Mesendoderm (in vitro differentiated cells): ENCODE measurements at places on chromosomes 3 and 15.

- no peak for DNase-seq
These were observed 1097.1 kb downstream of the ROBO1 start for GRCh38 chr3:78670746-78671145.

DNA sequence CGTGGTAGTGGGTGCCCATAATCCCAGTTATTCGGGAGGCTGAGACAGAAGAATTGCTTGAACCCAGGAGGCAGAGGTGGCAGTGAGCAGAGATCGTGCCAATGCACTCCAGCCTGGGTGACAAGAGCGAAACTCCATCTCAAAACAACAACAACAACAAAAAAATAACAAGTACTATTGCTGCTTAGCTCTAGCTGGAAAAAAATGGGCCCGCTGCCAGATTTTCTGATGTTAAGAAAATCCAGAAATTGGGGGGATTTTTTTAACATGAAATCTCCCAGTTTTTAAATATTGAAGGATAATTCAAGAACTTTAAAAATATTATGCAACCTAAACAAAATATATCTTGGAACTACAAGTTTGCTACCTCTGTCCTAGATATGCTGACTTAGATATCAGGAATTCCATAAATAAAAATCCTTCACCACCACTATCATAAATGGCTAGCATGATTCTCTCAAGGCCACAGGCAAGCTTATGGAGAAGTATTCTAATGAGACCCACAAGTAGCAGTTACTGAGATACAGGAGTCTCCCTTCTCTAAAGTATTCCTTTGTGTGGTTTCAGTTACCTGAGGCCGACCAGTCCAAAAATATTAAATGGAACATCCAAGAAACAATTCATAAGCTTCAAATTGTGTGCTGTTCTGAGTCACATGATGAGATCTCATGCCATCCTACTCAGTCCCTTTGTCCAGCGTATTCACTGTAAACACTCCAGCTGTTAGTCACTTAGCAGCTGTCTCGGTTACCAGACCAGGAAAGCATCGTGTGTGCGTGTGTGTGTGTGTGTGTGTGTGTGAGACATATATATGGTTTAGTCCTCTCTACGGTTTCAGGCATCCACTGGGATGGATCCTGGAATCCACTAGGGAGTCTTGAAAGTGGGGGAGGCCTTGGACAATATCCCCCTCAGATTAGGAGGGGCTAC is 277.2 kb downstream of the TBL1XR1 start:
- no peak for DNase-seq

GRCh38 chr15:89472785-89473256 is 23.6 kb downstream of the RHCG start:
- peak; percentile 91 for DNase-seq

DNA sequence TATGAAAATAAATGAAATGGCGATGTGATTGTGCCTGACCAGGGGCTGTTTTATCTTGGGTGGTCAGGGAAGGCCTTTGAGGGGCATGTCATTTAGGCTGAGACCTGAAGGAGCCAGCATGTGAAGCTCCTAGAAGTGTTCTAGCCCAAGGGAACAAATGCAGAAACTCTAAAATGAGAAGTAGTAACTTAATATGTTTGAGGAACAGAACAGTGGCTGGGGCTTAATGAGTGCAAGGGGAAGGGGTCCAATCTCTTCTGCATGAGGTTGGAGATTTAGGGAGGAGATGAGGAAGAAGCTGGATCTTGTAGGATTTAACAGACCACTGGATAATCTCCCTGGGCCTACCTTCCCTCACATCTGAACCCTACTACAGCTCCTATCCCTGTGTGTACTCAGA is 110.5 kb downstream of the AKAP13 start:
- DNase-seq: no peak

DNA sequence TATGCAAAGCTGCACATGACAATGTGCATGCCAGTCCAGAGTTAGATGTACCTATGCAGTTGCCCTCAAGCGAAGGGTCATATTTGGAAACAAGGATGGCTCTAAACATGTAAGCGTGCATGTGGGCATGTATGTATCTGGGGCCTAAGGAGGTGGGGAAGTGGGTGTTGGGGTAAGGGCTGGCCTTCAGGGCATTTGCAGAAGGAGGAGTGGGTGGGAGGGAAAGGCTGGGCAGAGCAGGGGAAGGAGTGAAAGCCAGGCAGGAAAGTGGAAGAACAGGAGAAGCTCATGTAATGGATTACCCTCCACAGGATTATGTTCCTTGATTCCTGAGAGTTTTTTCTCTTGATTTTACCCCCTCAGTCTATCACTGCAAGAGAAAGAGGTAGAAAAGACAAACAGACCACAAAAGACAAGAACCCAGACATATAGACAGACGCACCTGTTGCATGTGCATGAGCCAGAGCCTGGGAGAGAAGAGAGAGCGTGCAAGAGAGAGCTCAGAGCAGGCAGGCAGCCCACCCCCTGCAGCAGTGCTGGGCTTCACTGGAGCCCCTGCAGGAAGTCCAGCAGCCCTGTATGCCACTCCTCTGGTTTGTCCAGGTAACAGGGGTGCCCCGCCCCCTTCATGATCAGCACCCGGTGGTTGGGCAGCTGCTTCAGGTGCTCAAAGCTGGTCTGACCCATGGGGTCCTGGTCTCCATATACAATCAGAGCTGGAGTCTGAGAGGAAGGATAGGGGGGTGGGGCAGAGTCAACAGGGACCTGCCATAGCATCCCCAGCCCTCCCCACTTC is 1.8 kb upstream of the PCBP4 start:
- no peak for DNase-seq

DNA sequence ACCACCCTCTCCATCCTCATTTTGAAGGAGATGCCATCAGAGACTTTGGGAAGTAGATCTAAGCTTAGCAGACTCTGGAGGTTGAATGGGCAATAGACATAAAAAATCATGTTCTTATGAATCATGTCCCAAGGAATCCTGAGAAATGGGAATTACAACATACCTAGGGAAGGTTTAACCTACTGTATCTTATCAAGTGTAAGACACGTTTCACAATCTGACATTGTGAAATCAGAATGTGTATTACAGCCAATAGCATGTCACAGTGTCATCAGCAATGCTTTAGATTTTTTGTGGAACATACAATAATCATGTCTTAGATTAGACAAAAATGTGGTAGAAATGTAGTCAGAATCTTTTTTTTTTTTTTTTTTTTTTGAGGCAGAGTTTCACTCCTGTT is 332.4 kb upstream of the TLE3 start:
- no peak for DNase-seq

- DNase-seq: no peak
These were observed 1116.3 kb upstream of the CADM2 start for GRCh38 chr3:83842511-83842910.

DNA sequence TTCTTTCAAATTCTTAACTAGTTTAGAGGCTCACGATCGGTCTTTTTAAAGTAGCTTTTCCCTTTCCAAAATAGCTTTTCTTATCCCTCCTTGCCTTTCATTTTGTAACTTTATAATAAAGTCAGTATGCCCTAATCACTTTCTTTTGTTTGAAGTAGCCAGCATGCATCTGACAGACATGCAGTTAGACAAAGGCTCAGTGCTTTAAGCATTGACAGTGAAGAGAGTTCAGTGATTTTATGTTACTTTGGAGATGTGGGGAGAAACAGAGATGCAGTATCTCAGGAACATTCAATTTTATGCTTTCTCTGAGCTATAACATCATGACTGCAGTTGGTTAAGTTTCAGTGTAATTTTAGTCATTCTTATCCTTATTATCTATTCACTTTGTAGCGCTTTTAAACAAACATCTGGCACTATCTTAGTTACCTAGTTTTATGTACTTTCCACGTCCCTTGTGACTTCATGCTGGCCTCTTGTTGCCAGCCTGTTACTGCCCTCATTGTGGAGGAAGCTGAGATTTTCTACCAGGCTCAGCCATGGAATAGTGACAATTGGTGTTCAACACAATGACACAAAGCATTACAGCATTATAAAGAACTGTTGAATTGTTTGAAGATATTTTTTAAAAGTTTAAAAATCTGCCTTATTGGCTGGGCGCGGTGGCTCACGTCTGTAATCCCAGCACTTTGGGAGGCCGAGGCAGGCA is 90.3 kb downstream of the AKAP13 start:
- no peak for DNase-seq

GRCh38 chr3:10930666-10931040 is 61.9 kb upstream of the SLC6A1 start:
- DNase-seq: no peak

DNA sequence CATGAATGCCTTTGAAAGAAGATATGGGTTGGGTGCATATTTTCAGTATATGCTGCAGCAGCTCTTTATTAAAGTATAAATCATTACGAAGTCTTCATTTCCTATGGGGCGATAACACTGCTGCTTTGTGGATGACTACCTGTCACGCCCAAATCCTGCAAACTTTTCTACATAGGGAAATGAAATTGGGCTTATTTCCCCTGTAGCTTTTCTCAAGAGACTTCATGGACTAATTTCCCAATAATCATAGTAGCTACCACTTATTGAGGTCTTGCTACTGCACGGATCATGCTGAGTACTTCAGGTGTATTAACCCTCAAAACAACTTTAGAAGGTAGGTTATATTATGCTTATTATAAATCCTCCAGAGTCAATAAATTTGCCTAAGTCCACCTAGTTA is 8.0 kb downstream of the TGFBR2 start:
- DNase-seq: no peak

DNA sequence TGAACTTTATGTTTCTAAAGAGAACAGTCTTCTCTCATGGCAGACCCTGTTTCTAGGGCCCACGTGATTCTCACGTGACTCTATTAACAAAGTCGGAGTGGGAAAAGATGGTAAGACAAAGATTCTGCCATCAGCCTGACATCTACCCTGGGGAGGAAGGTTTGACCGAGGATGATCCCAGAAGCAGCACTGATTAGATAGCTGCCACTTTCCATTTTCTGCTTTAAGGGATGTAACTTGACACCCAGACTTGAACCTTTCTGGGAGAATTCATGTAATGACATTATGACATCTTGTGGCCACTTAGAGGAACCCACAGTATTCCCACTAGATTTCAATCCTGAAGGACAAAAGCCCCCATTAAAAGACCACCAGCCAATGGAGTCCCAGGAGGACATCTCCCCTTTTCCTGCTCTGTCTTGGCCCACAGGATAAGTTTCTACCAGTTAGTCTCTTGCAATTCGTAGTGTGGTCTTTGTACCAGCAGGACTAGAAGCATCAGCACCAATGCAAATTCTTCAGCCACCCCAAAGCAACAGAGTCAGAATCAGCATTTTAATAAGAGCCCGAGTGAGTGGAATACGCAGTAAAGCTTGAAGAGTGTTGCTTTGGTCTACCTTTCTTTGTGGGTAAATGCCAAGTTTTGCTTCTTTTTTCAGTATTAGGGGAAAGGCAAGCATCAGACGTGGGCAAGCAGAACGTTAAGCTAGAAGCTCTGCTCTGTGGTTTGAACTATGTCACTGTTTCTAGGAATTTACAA is 480.5 kb upstream of the PROK2 start:
- DNase-seq: peak; percentile 87

DNA sequence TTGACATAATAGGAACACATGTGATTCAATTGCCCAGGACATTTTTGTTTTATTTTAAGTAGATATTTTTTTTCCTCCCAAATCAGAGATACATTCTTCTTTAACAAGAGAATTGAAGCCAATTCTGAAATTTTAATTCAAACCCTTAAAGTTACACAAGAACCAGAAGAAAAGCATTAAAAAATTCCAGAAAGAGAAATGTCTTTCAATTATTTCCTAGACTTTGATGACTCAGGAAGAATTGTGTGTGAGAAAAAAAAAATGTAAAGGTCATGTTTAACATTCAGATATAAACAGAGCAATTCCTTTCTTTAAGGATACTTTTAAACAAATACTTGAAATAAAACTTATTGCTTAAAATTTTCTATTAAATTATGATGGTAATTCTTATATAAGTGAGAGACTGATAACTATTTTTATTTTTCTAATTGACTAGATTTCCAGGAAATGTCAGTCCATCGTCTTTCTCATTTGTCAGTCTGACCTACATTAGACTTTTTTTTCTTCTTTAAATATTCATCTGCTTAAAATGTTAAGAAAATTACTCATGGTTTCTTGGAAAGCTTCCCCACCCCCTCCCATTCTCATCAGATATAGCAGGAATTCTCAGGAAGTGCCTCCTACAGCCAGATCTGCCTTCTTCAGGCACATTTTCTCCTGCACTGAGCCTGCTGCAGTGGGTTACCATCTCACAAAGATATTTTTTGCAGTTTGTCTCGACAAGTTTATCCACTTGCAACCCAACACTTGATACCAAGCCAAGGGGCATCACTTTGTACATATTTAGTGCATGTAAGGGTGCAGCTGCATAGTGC is 261.8 kb upstream of the CBLB start:
- DNase-seq: peak; percentile 79

- DNase-seq: peak; percentile 13
These were observed 156.9 kb upstream of the EIF1B start for GRCh38 chr3:40152482-40153133.

GRCh38 chr15:83208367-83208661 is 691 bp upstream of the HDGFL3 start:
- peak; percentile 89 for DNase-seq

- DNase-seq: no peak
These were observed 12.5 kb upstream of the FBLN2 start for GRCh38 chr3:13536432-13536831.

DNA sequence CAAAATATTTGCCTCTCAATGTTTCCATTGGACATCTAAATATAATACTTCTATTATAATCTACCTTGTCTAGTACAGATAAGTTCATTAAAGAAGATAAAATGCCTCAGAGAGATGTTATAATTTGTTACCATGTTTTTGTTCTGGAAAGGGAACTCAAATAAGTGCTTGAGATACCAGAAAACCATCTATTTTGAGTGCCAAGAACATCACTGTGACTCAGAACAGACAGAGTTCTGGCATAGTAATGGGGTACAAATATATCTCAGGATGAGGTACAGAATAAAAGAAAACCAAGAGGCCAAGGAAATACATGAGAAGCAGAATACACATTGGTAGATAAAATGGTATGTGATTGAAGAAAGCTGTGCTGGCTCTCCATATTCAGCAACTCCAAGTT is 58.9 kb downstream of the IMPG2 start:
- DNase-seq: no peak

DNA sequence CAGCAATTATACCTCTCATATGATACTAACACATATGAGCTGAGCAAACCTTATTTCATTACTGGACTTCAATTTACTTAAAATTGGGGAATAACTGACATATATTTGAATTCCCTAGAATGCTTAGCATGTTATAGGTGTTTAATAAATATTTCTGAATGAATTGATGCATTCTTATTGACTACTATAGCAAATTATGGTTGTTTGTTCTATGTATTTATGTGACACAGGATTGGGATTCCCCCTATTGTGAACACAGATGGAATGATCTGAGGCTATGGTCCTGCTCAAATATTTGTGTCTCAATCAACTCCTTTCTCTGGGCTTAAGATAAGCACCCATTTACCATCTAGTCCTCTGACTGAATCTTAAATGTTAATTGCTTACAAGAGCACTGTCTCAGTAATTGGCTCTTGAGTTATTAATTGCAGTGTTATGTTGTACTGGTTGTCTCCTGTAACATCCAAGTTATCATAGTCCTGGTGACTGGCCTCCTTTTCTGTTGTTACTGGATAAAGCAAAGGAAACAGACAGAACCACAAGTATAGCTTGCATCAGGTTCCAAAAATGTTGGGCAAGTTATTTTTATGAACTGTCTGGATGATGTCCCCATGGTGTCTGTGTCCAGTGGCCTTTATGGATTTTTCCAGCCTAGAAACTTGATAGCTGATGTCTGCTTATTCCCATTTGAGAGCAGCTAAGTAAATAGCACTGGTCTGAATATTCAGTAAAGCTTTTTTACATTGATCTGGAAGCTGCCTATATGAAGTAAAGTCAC is 2.3 kb upstream of the UACA start:
- DNase-seq: no peak

- no peak for DNase-seq
These were observed 47.7 kb upstream of the ANKRD28 start for GRCh38 chr3:15845475-15845874.

GRCh38 chr15:98776607-98777281 is 128.4 kb downstream of the IGF1R start:
- DNase-seq: peak; percentile 41
